ENCODE measurements at places on chromosomes 13 and 19.

- peak; percentile 84 for DNase-seq
Measured at GRCh38 chr19:10095948-10096614, 6.4 kb downstream of the ANGPTL6 start.

DNA sequence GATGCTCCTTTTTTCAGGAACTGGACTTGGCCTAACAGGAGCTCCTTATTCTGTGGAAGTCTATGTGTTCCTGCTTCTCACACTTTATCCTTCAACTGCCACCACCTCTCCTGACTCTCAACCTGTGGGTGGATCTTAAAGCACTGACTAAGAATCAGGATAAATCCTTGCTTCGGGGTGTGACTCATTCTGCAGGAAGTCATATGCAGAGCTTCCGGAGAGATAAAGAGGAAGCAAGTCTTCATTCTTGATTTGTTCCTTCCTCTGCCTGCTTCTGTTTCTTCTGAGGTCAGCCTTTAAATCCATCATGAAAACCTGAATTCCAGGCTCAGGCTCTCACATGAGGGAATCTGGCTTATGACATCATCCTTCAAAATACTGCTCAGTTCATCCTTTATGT is 137.1 kb upstream of the ATXN8OS start:
- DNase-seq: no peak

GRCh38 chr19:13597640-13598039 is 91.4 kb upstream of the CACNA1A start:
- peak; percentile 23 for DNase-seq

- DNase-seq: no peak
Measured at GRCh38 chr19:16544473-16545231, 2.4 kb upstream of the CHERP start.

DNA sequence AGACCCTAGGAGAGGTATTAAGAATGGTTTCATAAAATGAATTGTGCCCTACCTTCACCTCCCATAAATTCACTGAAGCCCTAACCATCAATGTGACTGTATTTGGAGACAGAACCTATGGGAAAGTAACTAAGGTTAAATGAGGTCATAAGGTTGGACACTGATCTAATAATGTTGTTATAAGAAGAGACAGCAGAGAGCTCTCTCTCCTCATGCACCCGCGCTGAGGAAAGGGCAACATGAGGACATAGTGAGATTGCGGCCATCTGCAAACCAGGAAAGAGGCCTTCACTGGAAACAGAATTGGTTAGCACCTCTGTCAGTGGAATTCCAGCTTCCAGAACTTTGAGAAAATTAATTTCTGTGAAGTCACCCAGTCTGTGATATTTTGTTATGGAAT is 1396.1 kb upstream of the MIR17HG start:
- no peak for DNase-seq
